ENCODE measurements at places on chromosomes 7 and 10.

- no peaks in the 10 kb centered on the region for H3K27me3 ChIP-seq
- no peaks in the 10 kb centered on the region for H3K36me3 ChIP-seq
- H3K4me1 ChIP-seq = no peaks in the 10 kb centered on the region
Observed at GRCh38 chr7:157637216-157637949, 300.6 kb downstream of the DNAJB6 start.

DNA sequence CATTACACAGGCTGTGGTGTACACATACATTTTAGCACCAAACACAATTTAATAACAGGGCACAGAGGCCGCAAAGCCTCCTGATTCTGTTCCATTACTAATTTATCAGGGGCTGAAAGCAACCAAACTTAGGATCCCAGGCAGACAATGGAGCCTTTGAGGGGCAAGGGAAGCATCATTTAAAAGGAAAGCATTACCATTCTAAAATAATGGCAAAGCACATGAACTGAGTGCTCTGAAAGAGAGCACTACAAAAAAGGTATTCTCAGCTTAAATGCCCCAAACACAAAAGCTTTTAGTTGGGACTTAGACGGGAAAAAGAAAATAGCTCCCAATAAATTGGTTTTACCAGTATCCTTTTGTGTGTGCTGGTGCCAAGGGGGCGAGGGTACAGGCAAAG is 282.0 kb upstream of the ETV1 start:
- no peaks in the 10 kb centered on the region for H3K36me3 ChIP-seq
- H3K27me3 ChIP-seq = no peaks in the 10 kb centered on the region
- DNase-seq = no peak
- H3K4me3 ChIP-seq = no peak overlapping the region
- H3K4me1 ChIP-seq = no peaks in the 10 kb centered on the region

- H3K4me3 ChIP-seq = no peak overlapping the region
- no peaks in the 10 kb centered on the region for H3K4me1 ChIP-seq
- no peaks in the 10 kb centered on the region for H3K27me3 ChIP-seq
- no peak for DNase-seq
- H3K36me3 ChIP-seq = no peaks in the 10 kb centered on the region
Observed at GRCh38 chr10:9910446-9910845, 1107.2 kb upstream of the CELF2 start.

DNA sequence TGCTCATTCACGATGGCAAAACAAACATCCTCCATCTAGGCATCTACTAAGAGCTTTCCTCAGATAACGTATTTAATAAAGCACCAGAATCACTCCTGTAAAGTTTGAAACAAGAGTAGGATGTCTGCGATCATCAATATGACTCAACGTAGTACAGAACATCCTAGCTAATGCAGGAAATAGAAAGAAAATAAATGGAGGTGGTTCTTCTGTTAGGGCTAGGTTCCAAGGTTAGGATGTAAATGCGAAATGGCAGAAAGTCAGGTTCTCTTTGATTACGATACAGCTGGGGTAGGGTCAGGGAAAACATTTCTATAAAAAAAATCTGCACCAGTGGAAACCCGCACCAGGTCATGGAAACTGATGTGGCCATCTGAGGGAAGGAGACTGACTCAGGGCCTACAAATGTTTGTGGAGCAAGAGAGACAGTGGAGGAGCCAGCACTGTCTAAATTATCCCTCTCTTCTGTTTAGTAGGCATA is 29.1 kb downstream of the CCDC6 start:
- no peak overlapping the region for H3K4me3 ChIP-seq
- H3K36me3 ChIP-seq = no peaks in the 10 kb centered on the region
- H3K27me3 ChIP-seq = no peaks in the 10 kb centered on the region

- peaks cover 40% of the 10 kb centered on the region for H3K4me1 ChIP-seq
- H3K36me3 ChIP-seq = no peaks in the 10 kb centered on the region
- H3K27me3 ChIP-seq = no peaks in the 10 kb centered on the region
- peak overlapping the region; percentile 15 for H3K4me3 ChIP-seq
Observed at GRCh38 chr10:61786728-61787127, 114.8 kb upstream of the ARID5B start.

- H3K4me3 ChIP-seq = peak overlapping the region; percentile 67
- peaks cover 4% of the 10 kb centered on the region for H3K27me3 ChIP-seq
- peak overlapping the region; percentile 57 for H3K27ac ChIP-seq
Observed at GRCh38 chr10:94546049-94546900, 687 bp downstream of the HELLS start.

DNA sequence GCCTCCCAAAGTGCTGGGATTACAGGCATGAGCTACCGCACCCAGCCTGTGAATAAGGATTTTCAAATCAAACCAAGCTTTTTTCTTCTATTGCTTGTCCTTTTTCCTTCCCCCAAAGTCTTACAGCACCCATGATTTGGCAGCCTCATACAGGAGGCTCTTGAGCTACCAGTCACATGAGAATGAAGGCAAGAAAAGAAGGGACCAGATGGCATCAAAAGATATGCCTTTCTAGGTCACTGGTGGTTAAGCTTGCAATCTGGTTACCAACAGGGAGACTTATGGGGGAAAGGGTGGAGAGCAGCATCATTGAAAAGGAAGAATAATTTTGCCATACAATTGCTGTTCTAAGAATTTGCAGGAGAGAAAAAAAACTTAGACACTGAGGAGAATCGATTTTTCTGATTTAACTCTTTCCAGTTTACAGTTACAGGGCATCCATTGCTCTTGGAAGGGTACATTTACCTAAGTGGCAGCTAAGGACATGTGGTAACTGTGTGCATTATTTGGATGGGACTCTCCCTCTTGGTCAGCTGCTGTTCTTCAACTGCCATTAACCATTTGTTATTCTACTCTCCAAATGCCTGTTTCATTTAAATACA is 29.5 kb downstream of the SMNDC1 start:
- H3K36me3 ChIP-seq = no peaks in the 10 kb centered on the region
- H3K4me1 ChIP-seq = peaks cover 73% of the 10 kb centered on the region
- DNase-seq = no peak
- peak overlapping the region; percentile 81 for H3K27ac ChIP-seq
- H3K4me3 ChIP-seq = no peak overlapping the region

DNA sequence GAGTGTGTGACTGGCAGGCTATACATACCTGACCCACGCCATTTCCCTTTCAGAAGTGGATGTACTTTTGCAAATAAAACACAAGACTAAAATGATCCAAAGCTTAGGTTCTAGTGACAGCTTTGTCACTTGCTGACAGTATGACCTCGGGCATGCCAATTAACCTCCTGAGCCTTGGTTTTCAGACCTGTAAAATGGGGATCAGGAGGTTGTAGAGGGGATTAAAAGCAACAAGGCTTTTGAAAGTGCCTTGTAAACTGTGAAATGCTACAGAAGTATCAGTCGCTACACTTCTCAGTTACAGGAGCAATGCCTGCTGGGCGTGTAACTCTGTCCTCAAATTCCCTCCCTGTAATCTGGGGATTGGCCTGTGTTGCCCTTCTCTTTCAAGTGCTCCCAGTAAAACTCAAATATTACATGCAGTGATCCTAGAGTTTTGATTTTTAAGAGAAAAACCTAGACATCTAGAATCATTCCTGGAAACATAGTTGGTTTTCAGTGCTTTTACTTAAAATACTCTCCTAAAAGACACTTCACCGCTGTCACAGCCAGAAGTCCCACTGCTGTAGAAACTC is 8.8 kb upstream of the GRB10 start:
- no peak for DNase-seq
- no peaks in the 10 kb centered on the region for H3K36me3 ChIP-seq
- peak overlapping the region; percentile 64 for H3K4me3 ChIP-seq
- peaks cover 48% of the 10 kb centered on the region for H3K4me1 ChIP-seq

DNA sequence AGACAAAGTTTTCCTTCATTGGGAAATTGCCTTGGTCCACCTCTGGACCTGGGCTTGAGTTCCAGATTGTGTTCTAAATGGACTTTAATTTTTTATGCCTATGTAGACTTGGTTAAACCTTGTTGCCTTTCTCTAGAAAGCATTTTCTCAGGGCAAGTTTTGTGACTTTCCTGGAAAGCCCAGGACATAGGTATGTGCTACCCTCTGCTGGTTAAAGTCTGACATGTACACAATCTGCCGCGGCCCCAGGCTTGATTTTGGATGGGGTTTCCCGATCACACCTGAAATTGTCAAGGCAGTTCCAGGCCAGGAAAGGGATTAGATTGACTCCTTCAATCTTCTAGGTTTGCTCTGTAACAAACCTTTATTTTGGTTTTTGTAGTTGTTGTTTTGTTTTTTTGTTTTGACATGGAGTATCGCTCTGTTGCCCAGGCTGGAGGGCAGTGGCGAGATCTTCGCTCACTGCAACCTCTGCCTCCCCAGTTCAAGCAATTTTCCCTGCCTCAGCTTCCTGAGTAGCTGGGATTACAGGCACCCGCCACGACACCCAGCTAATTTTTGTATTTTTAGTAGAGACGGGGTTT is 14.1 kb upstream of the AKR1B10 start:
- no peak overlapping the region for H3K4me3 ChIP-seq
- H3K27ac ChIP-seq = no peak overlapping the region
- H3K4me1 ChIP-seq = peaks cover 7% of the 10 kb centered on the region
- no peak for DNase-seq
- H3K27me3 ChIP-seq = no peaks in the 10 kb centered on the region
- no peaks in the 10 kb centered on the region for H3K36me3 ChIP-seq

GRCh38 chr7:35729061-35729783 is 34.3 kb upstream of the HERPUD2 start:
- peak overlapping the region; percentile 21 for H3K27ac ChIP-seq
- no peaks in the 10 kb centered on the region for H3K27me3 ChIP-seq
- peaks cover 28% of the 10 kb centered on the region for H3K4me1 ChIP-seq
- no peak for DNase-seq

- H3K4me3 ChIP-seq = no peak overlapping the region
- H3K4me1 ChIP-seq = peaks cover 9% of the 10 kb centered on the region
- no peak for DNase-seq
- H3K36me3 ChIP-seq = no peaks in the 10 kb centered on the region
- H3K27me3 ChIP-seq = no peaks in the 10 kb centered on the region
- H3K27ac ChIP-seq = no peak overlapping the region
Observed at GRCh38 chr7:37230221-37230620, 218.4 kb downstream of the ELMO1 start.

DNA sequence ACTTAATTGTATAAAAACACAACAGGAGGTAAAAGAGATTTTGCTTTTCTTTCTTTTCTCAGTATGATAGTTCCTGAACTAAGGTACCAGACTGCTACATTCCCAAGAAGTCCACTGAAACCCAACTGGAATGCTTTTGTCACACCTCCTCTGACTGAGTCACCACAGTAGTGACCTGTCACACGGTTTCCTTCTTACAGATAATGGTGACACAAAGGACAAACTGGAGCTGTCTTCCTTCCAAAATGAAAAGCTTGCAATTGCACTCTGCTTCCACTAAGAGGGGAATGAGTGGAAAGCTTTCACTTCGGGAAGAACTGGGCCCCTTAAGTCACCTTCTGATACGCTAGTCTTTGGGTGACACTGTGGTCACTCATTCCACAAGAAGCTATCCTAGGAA is 122.2 kb downstream of the KMT2E start:
- DNase-seq = no peak
- H3K27me3 ChIP-seq = no peaks in the 10 kb centered on the region
- H3K4me1 ChIP-seq = peaks cover 5% of the 10 kb centered on the region
- peaks cover 59% of the 10 kb centered on the region for H3K36me3 ChIP-seq
- H3K4me3 ChIP-seq = no peak overlapping the region

DNA sequence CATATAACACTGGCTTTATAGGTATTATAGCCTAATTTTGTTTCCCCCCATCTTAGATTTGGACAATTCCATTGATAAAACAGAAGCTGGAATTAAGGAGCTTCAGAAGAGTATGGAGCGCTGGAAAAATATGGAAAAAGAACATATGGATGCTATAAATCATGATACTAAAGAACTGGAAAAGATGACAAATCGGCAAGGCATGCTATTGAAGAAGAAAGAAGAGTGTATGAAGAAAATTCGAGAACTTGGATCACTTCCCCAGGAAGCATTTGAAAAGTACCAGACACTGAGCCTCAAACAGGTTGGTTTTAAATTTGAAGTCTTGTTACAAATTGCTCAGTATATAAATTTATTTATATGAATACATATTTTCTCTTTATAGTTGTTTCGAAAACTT is 34.1 kb downstream of the SMC3 start:
- H3K4me3 ChIP-seq = no peak overlapping the region
- H3K36me3 ChIP-seq = peaks cover 48% of the 10 kb centered on the region
- H3K4me1 ChIP-seq = no peaks in the 10 kb centered on the region

GRCh38 chr7:103129702-103130549 is 19.0 kb downstream of the NAPEPLD start:
- no peaks in the 10 kb centered on the region for H3K36me3 ChIP-seq
- DNase-seq = no peak
- H3K27me3 ChIP-seq = no peaks in the 10 kb centered on the region
- no peaks in the 10 kb centered on the region for H3K4me1 ChIP-seq

- no peaks in the 10 kb centered on the region for H3K27me3 ChIP-seq
- H3K4me3 ChIP-seq = no peak overlapping the region
- no peaks in the 10 kb centered on the region for H3K4me1 ChIP-seq
- no peak for DNase-seq
- H3K36me3 ChIP-seq = no peaks in the 10 kb centered on the region
Observed at GRCh38 chr10:33566426-33566825, 232.0 kb upstream of the NRP1 start.

DNA sequence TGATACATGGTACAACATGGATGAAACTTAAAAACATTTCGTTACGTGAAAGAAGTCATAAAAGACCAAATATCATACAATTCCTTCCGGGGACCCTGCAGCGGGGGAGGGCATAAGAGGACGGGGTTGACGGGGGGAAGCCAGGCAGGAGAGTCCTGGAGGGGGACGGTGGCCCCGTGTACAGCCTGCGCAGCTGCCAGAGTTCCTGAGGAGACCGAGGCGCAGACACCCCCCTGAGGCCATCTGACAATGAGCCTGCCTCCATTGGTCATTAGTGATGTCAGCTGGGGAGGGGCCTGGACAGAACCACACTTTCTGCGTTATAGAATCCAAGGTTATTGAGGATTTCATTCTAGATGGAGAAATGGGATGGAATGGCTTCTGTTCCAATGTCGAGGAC is 47.2 kb downstream of the PRKAG2 start:
- peaks cover 16% of the 10 kb centered on the region for H3K4me1 ChIP-seq
- no peaks in the 10 kb centered on the region for H3K27me3 ChIP-seq
- H3K36me3 ChIP-seq = no peaks in the 10 kb centered on the region
- no peak overlapping the region for H3K4me3 ChIP-seq
- H3K27ac ChIP-seq = no peak overlapping the region

DNA sequence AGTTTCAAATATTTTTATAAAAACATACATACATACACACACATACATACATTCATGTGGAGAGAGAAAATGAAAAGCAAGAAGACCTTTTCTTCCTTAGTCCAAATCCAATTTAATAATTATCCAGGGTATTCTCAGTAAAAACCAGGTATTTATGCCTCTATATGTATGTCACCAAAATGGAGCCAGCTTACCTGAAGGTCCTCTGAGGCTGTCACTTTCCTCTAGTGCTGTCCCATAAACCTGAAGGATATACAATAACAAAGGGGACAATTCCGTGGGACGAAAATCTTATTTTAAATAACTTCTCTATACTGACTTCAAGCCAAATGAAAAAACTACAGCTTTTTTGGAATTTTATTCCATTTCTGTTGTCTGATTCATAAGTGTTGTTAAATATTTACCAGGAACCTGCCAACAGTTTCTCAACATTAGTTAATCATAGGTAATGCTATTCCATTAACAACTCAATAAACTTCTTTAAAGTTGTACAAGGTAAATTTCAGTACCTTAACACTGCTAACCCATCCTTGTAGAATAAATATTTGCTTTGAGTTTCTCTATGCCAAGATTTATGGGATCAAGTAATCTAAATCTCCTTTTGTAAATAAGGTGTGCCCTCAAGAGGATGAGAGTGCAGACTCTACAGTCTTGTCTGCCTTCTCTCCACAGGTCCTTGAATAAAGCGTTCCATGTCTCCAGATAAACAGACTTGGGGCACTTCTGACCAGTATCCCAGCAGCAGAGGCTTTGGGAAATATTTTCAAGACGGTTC is 260.3 kb downstream of the AHR start:
- no peak for DNase-seq
- no peaks in the 10 kb centered on the region for H3K27me3 ChIP-seq
- H3K4me3 ChIP-seq = no peak overlapping the region
- no peaks in the 10 kb centered on the region for H3K36me3 ChIP-seq
- peaks cover 27% of the 10 kb centered on the region for H3K4me1 ChIP-seq
